ENCODE measurements at places on chromosomes 2 and 18.

DNA sequence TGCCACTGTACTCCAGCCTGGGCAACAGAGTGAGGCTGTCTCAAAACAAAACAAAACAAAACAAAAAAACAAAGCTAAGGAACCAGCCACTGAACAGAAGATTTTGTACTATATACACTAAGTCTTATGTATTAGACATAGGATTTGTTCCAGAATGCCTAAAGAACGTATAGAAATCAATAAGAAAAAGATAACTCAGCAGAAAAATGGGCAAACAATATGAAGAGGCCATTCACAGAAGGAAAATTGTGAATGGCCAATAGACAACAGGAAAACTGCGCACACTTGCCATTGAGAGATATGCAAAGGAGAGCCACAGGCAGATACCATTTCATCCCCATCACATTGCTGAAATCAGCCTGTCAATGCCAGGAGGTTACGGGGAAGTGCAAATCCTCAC is 14.9 kb upstream of the UBE2F start:
- no peak for DNase-seq

- DNase-seq: no peak
Observed at GRCh38 chr2:45826884-45827635, 175.6 kb downstream of the PRKCE start.

DNA sequence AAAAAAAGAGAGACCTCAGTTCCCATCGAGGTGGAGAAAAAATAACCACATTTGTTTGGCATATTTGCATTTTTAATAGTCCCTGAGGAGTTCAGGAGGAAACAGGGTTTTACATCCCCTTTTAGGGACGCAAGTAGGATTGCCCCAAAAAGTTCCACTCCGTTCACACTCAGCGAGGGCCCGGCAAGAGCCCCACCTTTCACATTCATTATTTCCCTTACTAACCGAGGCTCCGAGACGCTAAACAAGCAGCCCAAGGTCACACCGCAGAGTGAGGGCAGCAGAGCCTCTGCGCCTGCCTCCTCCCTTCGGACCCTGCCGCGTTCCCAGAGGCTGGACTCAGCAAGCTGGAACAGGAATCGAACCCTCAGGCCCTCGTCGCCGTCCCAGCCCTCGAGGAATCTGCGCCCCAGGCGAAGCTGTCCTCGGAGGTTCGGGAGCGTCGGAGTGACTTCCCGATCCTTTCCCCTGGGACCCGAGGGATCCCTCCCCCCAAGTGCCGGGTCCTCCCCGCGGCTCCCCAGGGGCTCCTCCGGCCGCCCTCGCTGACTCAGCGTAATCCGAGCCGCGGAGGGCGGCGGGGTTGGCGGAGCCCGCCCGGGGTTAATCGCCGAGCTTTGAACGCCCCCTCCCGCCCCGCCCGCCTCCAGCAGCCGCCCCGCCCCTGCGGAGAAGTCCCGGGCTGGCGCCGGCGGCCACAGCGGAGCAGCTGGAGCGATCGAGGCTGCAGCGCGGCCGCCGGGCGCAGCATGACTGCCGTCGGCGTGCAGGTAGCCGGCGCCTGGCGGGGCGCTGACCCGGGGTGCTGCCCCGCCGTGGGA is at the start of gene TMEM37:
TSS of gene TMEM37 (plus strand) at position 700 of the 821 bp plus-strand sequence. CDS start at position 750, 50 bp downstream.
- DNase-seq: peak; percentile 83

DNA sequence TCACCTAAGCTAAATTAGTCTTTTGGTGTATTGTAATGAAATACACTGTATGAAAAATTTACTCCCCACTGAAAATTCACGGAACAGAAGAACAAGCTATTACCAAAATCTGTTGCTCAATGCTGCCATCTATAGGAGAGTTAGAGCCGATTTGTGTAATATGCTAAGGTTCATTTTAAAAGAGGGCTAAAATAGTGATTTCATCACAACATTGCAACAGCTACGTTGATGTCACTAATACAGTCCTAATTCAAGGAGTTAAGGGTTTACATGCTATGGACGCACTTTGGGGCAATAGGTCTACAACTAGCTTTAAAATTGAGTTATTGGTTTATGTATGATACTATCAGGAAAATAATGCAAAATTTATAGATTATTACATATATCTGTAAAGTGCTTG is 3.0 kb upstream of the IRS1 start:
- no peak for DNase-seq

DNA sequence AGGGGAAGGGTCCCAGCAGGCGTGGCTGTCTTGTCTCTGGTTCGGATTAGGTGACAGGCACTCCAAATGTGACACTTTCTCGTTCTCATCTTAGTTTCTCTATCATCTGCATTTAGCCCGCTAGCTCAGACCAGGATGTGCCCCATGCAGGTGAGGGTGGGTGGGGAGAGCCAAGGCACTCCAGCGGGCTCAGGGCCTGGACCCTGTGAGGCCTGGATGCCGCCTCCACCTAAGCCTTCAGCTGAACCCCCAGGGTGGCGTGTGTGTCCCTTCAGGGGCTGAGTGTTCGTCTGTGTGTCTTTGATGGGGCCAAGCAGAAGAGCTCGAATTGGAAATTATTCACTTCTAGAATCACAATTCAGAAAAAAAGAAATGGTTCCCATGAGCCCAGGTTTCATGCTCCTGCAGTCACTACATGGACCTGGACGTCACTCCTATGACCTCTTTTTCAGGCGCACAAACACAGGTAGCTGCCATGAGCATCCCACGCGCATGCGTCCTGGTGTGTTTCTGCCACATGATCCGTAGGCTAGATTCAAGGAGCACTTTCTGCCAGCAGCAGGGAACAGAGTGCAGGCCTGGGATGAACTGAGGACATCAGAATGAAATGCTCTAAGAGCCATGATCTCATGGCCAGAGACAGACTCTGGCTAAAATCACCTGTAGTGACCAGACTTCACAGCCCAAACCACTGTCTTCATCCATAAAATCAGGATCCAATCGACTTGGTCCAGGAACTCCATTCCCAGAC is 25.8 kb downstream of the CIDEA start:
- DNase-seq: no peak

DNA sequence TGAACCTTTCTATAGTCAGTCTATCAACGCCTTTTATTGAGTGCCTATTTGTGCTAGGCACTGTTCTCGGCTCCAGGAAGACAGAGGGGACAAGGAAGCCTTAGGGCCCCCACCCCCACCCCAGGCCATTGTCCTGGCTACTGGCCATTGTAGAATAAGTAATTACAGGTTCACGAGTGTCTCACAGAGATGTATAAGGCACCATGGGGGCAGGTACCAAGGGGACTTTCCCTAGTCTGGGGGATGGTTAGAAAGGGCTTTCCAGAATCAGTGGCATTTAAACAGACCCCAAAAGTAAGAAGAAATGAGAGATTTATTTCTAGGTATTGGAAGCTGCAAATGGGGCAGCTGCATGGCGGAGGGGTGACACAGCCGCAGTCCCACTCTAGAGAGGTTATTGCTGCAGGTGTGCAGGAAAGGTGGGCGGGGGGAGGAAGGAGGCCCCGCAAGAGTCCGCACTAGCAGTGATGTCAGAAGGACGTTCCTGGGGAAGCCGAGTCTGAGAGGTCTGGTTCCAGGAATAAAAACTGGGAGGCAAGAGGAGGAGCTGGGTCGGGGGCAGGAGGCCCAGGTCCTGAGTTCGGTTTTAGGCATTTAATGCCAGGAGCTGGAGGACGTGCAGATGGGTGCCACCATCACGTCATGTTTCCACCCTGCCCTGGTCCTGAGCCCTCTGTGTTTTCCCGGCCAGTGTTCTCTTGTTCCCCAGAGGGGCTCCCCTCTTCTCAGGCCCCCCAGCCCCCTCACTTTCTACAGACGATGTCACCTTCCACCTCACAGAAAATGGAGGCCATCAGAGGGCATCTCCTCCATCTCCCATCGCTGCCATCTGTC is 30.5 kb downstream of the FOSL2 start:
- peak; percentile 63 for DNase-seq

- DNase-seq: no peak
Observed at GRCh38 chr2:177036747-177037146, 175.8 kb upstream of the HNRNPA3 start.

GRCh38 chr2:70837980-70838925 is 2.6 kb upstream of the CD207 start:
- DNase-seq: no peak

- no peak for DNase-seq
Observed at GRCh38 chr2:200744201-200744602, 67.5 kb upstream of the BZW1 start.

DNA sequence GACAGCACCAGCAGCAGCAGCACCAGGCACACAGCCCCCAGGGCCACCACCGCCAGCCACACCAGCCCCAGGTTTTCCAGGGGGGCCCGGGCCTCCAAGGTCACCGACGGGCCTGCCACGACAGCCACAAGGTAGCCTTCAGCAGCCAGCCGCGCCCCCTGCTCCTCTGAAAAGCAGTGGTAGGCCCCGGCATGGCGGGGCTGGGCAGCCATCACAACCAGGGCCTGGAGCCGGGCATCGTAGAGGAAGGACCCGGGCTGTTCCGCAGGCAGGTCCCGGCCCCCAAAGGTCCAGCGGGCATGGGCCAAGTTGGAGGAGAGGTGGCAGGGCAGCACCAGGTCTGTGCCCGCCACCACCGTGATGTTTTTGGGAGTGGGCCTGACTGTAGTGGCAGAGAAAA is 3.3 kb upstream of the ANKRD39 start:
- no peak for DNase-seq

GRCh38 chr2:171923206-171923605 is 945 bp downstream of the HAT1 start:
- no peak for DNase-seq

DNA sequence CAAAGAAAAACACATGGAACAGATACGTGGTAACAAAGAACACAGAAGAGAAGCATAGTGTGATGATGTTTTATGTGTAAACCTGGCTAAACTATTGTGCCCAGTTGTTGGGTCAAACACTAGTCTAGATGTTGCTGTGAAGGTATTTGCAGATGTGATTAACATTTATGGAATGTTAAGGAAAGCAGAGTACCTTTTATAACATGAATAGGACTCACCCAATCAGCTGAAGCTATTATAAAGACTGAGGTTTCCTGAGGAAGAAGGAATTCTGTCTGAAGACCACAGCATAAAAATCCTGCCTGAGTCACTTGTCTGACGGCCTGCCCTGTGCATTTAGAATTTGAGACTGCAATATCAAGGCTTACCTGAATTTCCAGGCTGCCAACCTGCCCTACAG is 253.1 kb downstream of the DYM start:
- DNase-seq: no peak
